Activated T-cell treated with anti-CD3 and anti-CD28 coated beads for 4 hours (primary cell): ENCODE measurements at places on chromosomes 5 and 9.

DNA sequence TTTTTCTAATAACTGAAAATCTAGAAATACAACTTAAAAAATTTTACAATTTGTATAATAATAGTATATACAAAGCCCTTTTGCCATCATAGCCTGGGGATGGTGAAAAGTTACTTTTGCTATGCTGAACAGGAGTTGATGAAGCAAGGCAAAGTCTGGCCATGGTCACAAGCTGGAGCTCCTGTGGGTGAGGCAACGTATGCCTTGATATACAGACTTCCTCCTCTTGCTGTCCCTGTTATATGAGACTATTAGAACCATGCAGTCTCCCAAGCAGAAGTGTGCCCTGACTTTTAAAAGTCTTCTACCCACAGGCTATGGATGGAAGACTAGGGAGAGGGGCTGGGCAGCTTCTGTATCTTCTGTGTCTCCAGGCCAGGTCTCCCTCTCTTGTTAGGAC, 15.7 kb downstream of the FAM151B start:
- DNase-seq: no peak

DNA sequence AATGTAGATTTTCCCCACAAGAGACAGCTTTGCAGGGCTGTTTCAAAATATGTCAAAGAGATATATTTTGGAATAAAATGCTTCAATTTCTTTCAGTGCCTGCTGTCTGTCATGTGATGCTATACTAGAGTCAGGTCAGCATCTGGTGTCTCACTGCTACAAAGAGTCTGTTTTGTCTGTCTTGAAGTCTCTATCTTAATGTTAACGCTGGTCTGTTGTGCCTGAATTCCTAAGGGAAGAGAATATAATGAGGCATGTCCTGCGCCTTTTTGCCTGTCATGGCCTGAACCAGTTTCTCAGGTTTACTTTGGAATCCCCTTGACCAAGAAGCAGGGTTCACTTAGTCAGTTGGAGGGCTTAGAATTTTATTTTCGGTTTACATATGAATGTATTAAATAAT, 176.4 kb downstream of the PDZD2 start:
- no peak for DNase-seq

- no peak for DNase-seq
Observed at GRCh38 chr9:78904686-78905085, 607.8 kb downstream of the PSAT1 start.

- DNase-seq: no peak
Observed at GRCh38 chr9:37668116-37668601, 17.4 kb downstream of the FRMPD1 start.

GRCh38 chr9:117411547-117411946, 3.3 kb downstream of the ASTN2 start:
- no peak for DNase-seq

DNA sequence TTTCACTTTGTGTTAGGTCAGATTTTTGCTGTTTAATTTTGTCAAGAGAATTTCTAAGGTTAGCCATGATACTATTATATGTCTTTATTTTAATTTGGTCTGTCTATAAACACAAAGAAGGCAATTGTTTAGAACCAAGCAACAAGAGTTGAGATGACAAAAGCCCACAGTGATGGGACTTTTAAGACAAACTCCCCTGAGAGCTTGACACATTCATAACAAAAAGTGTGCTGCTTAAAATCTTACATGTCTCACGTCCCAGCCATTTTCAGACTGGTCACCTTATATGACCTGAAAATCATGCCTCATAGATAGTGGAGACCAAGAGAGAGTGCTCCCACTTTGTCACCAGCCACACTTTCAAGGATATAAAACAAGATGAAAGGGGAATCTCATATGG, 21.6 kb upstream of the NNT start:
- no peak for DNase-seq

DNA sequence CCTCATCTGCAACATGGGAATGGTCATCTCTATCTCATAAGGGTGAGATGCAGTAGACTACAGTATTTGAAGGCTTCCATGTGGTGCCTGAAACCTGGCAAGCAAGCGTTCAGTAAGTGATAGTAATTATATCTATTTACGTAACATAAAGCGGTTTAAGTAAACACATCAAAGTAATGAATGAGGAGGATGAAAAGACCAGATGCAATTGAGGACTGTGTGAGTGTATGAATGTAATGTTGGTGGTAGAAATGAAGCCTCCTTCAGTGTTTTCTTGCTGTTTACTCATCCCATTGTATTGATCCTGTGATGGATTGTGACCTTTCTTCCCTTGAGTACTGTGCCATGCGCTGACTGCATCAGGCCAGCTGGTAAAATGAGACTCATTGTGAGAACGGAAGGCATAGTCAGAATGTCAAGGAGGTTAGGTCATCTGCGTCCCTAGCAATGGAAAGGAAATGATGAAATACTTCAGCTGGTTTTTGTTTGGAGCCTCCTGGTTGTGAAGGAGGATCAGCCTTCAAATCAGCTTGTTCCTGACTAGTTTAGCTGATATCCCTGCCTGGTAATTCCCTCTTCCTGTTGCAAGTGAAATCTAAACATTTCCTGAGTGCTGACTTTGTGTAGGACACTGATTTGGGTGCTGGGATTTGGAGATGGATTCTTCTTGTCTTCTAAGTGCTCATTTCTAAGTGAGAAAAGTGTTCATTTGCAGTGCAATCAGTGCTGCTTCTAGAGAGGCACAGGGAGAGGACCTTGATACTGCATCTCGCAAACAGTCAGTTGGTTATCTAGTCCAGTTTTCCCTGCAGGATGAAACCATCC, 35.6 kb downstream of the TNFSF8 start:
- DNase-seq: no peak

GRCh38 chr9:116555556-116556155, 131.4 kb upstream of the TRIM32 start:
- no peak for DNase-seq

GRCh38 chr5:22460189-22460588, 393.0 kb downstream of the CDH12 start:
- no peak for DNase-seq

- DNase-seq: no peak
Observed at GRCh38 chr5:124596595-124597421, 149.6 kb downstream of the ZNF608 start.

- DNase-seq: no peak
Observed at GRCh38 chr9:117444501-117444900, 29.6 kb upstream of the ASTN2 start.

- DNase-seq: no peak
Observed at GRCh38 chr5:64746446-64746845, 22.0 kb downstream of the SREK1IP1 start.

- no peak for DNase-seq
Observed at GRCh38 chr5:121019734-121020133, 555.6 kb downstream of the PRR16 start.

- no peak for DNase-seq
Observed at GRCh38 chr5:95746722-95747679, 15.9 kb downstream of the RHOBTB3 start.

DNA sequence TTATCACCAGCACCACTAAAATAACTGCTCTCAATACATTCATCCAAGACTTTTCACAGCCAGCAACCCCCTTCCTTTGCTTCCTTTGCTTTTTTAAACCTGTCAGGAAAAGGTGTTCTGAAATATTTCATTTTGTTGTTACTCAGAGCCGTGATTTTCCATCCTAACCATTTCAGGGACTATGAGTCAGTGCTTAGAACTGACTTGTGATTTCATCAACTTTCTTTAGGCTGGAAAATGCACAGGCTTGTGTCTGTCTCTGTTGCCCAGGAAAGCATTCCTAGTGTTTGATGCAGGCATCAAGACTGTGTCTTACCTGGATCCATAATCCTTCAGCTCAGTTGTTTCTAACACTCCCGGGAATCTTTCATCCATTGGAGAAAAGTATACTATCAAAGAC, 805.6 kb downstream of the BRINP1 start:
- no peak for DNase-seq

GRCh38 chr5:80216753-80217596, 38.9 kb downstream of the SERINC5 start:
- no peak for DNase-seq

- DNase-seq: no peak
Observed at GRCh38 chr5:91111473-91112238, 271.5 kb downstream of the ARRDC3 start.

- DNase-seq: no peak
Observed at GRCh38 chr9:101132801-101133200, 104.3 kb downstream of the PLPPR1 start.

GRCh38 chr9:70923961-70924360, 197.5 kb downstream of the TRPM3 start:
- DNase-seq: no peak

- DNase-seq: no peak
Observed at GRCh38 chr5:181130832-181131496, at the start of gene OR2V1. OR2V1 (minus strand) TSS chr5:181131169; CDS start chr5:181125304, 5,865 bp downstream.

- no peak for DNase-seq
Observed at GRCh38 chr5:131156385-131156784, 8.7 kb downstream of the HINT1 start.

DNA sequence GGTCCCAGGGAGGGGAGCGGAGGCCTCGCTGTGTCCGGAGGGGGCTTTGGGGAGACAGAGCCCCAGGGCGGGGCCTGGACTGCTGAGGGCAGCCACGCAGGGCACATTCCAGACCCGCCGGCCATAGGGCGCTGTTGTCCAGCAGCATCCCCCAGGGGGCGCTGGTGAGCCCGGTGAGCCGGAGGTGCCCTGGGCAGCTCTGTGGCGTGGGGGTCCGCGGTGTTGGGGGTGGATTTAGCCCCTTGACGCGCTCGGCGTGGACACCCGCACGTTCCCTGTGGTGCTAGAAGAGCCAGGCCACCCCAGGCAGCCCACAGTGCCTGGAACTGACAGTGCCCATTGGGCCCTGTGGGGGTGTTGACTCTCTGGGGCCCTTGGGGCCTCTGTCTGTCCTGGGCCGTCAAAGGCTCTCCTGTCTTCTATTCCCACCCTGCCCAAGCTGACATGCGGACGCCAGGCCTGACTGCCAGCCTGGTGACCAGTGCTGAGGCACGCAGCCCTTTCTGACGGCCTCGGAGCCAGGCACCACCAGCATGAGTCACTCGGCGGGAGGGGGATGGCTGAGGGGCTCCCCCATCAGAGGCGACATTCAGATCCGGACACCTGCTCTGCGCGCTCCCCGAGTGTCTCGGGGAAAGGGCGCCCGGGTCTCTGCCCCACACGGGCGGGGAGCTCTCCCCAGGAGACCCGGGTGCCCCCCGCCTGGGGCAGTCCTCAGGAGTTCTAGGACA, 23.9 kb downstream of the TPPP start:
- peak; percentile 21 for DNase-seq

DNA sequence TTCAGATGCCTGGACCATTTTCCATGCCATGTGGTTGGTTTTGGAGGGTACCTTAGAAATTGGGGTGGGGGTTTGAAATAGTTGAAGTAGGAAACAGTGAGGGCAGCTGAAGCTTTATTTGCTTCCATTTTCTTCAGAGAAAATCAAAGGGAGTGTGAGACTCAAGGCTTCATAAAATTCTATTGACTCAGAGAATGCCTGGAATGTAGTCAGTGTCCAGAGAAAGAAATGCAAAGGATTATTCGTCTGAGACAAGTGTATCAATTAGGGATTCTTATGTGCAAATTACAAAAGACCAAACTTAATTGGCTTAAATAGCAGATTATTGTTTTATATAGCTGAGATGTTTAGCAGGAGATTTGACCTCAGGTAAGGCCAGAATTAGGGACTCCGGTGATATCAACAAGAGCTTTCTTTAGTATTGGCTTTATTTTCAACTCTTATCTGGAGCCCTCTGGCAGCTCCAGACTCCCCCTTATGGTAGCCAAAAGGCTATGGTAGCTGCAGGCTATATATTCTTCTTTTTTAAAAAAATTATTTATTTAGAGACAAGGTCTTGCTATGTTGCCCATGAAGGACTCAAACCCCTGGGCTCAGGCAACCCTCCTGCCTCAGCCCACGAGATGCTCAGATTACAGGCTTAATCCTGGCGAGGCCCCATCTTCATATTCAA, 38.9 kb downstream of the PTTG1 start:
- no peak for DNase-seq

GRCh38 chr9:105978826-105979225, 284.5 kb downstream of the TMEM38B start:
- DNase-seq: no peak

GRCh38 chr9:134602547-134603362, 38.8 kb upstream of the COL5A1 start:
- no peak for DNase-seq

GRCh38 chr5:17218353-17219005, 1.0 kb downstream of the BASP1 start:
- DNase-seq: no peak

- no peak for DNase-seq
Observed at GRCh38 chr9:8365029-8365428, 565.5 kb upstream of the DMAC1 start.

DNA sequence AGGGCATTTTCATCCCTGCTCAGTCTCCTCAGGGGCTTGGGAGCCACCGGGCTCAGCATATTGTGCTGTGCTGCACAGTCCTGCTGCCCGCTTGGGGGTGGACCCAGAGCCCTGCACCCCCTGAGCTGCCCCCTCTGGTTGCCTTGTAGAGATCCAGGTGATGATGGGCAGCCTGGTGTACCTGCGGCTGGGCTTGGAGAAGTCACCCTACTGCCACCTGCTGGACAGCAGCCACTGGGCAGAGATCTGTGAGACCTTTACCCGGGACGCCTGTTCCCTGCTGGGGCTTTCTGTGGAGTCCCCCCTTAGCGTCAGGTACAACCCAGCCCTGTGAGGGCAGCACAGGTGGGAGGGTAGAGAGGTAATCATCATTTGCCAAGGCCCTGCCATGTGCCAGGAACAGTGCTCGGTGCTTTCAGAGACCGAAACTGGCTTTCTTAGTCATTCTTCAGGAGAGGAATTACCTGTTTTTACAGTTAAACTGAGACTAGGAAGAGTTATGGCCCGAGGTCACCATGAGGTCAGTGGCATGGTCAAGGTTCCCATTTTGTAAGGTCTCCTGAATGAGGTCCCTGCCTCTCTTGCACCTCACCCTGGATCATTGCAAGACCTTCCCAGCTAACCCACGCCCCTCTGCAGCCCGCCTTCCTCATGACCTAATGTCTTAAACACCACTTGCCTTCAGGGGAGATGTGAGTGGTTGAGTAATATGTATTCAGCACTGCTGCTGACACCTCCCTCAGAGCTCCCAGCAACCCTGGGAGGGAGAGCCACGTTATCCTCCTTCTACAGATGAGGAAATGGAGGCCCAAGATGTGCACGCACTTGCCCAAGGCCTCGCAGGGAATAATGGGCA, 7.5 kb downstream of the NHP2 start:
- peak; percentile 63 for DNase-seq

- DNase-seq: no peak
Observed at GRCh38 chr5:140561753-140562523, 2.5 kb downstream of the APBB3 start.

- no peak for DNase-seq
Observed at GRCh38 chr5:1299511-1299850, 4.6 kb upstream of the TERT start.
